ENCODE measurements at places on chromosomes 3 and 15. TPM values are rescaled to one million over a fixed set of nuclear protein-coding genes. Genes with fewer than 3 reads are reported as not detected.

Gene NANOGP8
- total RNA-seq, result not detected

- peak; percentile 31 for DNase-seq
Measured at GRCh38 chr3:143002727-143003126, 1.4 kb downstream of the U2SURP start.

Gene ZNF662
- total RNA-seq, result 1.4 TPM

DNA sequence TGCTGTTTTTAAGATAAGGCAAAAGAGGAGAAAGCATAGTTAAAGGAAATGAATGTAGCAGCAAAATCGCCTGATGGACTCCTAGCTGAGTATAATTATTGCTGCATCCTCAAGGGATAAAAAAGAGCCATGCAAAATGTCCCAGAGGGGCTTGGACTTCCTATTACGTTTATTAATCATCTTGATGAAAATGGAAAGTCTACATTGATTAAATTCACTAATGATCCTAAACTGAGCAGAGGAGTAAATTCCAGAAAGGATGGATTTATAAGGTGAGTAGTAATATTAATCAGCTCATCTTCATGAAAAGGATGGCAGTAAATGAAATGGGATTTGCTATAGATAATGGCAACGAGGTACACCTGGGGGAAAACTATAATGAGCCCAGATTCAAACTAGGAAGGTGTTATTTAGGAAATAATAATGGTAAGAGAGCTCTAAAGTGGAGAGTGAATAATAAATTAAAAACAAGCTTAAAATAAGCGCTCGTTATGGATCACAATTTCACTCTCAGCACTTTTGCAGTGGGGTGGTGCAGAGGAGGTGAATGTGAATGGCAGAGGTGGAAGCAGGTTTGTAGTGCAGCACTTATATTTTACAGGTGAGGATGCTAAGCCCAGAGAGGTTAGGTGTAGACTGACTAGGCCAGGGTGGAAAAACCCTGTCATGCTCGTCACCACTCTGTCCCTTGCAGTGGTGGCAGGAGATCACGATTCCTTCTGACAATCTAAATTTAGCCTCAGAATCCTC, 22.3 kb downstream of the IL5RA start:
- DNase-seq, result no peak

GRCh38 chr15:31279221-31280045, 47.2 kb upstream of the KLF13 start:
- no peak for DNase-seq

GRCh38 chr3:4546346-4547178, 53.4 kb downstream of the ITPR1 start:
- DNase-seq, result no peak

Gene ZCWPW2
- 4.2 TPM for total RNA-seq

- DNase-seq, result no peak
Measured at GRCh38 chr3:71597286-71597685, 13.8 kb upstream of the FOXP1 start.

- DNase-seq, result peak; percentile 65
Measured at GRCh38 chr3:184662187-184662586, 49.7 kb downstream of the MAGEF1 start.

Gene SPTBN5
- 0.11 TPM for total RNA-seq

- no peak for DNase-seq
Measured at GRCh38 chr3:101633186-101633585, 43.7 kb downstream of the ZBTB11 start.

- DNase-seq, result peak; percentile 82
Measured at GRCh38 chr3:42229942-42230688, 35.9 kb downstream of the CCK start.

- peak; percentile 30 for DNase-seq
Measured at GRCh38 chr3:173920386-173920785, 522.8 kb downstream of the NLGN1 start.

Gene CHRNA5
- under 0.01 TPM for total RNA-seq

DNA sequence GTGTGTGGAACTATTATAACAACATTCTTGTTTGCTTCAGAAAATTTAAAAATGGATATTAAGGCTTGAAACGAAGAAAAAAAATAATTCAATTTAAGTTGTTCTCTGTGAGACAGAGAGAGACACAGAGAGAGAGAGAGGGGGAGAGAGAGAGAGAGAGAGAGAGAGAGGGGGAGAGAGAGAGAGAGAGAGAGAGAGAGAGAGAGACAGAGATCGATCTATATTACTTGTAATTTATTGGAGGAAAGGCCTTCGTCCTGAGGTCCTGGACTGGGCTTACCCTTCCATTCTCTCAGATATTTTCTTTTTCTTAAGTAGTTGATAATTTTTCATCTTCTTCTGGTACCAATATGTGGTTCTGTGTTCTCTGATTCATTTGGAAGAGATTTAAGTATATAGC, 25.9 kb downstream of the MFSD1 start:
- no peak for DNase-seq

GRCh38 chr3:129087138-129087702, 26.6 kb downstream of the GP9 start:
- peak; percentile 58 for DNase-seq

- DNase-seq, result no peak
Measured at GRCh38 chr3:191987831-191988350, 526.9 kb downstream of the PYDC2 start.

GRCh38 chr3:183073839-183074238, 25.5 kb downstream of the MCCC1 start:
- peak; percentile 4 for DNase-seq

DNA sequence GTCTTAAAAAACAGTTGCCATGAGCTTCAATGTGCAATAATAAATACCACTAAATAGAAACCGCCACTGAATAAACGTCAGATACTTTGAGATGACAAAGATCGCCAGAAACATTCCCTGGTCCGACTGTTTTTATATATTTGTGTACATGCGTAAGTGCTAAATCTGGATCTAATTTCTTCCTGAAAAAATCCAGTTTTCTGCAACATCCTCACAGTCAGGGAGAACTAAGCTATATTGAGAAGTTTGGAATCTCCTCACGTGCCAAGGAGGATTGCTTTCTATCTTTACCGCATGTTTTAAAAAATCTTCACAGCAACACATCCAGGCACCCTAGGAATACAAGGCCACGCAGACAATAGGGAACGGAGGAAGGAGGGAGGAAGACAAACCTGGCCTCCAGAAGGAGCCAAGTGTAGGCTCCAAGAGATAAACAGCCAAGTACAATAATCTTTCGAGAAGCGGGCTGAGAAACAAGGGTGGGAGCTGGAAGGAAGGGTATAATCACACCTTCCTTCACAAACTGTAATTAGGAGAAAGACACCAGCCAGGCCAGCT, 5.7 kb downstream of the VGLL4 start:
- DNase-seq, result peak; percentile 85

DNA sequence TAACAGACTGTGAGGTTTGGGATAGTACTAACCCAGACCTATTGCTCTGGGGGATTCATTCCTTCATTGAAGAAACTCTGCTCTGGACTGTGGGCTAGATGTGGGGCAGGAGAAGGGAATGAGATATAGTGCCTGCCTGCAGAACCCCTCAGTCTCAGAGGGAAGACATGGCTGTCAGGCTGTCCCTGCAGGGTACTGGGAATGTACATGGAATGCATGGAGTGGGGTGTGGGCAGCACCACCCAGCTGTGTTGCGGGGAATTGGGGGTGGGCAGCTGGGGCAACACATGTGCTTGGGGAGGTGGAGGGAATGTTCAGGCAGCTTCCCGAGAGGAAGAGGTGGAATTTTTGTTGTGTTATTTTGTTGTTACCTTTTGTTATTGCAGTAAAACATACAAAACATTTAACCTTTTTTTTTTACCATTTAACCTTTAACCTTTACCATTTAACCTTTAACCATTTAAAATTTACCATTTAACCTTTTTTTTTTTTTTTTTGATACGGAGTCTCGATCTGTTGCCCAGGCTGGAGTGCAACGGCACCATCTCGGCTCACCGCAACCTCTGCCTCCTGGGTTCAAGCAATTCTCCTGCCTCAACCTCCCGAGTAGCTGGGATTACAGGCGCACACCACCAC, 7.3 kb downstream of the PAQR5 start:
- no peak for DNase-seq

DNA sequence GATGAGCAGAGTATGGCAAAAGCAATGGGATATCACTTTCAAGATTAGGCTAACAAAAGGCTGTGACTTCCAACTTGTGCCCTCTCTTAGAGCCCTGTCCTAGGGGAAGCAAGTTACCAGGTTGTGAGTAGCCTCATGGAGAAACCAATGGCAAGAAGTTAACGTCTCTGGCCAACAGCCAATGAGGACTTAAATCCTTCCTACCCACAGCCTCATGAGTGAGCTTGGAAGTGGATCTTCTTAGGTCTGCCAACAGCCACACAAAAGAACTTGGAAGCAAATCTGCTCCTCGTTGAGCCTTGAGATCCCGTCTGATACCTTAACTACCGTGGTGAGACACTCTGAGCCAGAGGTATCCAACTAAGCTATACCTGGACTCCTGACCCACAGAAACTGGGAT, 5.7 kb downstream of the NME9 start:
- no peak for DNase-seq

GRCh38 chr3:34407281-34407680, 608.9 kb downstream of the PDCD6IP start:
- no peak for DNase-seq

- DNase-seq, result no peak
Measured at GRCh38 chr3:189239616-189240015, 67.8 kb downstream of the TPRG1 start.

- DNase-seq, result no peak
Measured at GRCh38 chr3:195571361-195571760, 12.4 kb downstream of the APOD start.

Gene ATP13A5
- not detected for total RNA-seq

DNA sequence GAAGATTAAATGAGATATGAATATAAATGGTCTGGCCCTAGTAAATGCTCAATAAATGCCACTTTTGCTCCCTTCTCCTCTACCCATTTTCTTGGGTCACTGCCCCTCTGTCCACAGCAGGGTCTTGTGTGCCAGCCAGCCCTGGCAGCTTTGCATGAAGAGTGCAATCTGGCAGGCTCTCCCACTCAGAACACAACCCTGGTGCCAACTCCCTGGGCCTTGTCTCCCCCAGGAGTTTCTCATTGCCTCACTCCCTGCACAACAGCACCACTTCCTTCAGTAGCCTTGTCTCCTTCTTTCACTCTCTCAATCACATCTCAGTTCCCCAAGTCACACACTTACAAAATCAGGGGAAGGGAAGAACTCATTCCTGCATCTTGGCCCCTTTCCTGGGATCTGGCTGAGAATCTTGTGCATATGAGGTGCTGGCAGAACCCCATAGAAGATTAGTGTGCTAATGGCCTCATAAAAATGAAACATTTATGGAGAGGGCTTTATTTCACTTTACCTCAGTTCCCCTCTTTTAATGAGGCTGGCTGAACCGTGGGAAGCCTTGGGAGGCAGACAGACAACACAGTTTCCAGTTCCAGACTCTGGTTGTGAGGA, 445.9 kb upstream of the PROK2 start:
- peak; percentile 26 for DNase-seq

GRCh38 chr15:99431661-99432091, 134.1 kb upstream of the MEF2A start:
- no peak for DNase-seq

Gene SAMD7
- not detected for total RNA-seq

Gene GP5
- total RNA-seq, result 0.11 TPM

GRCh38 chr3:101026881-101027280, 33.7 kb upstream of the ABI3BP start:
- no peak for DNase-seq

Gene CHRM5
- not detected for total RNA-seq

Gene GOLGA6L7
- not detected for total RNA-seq

Gene CPB1
- not detected for total RNA-seq

DNA sequence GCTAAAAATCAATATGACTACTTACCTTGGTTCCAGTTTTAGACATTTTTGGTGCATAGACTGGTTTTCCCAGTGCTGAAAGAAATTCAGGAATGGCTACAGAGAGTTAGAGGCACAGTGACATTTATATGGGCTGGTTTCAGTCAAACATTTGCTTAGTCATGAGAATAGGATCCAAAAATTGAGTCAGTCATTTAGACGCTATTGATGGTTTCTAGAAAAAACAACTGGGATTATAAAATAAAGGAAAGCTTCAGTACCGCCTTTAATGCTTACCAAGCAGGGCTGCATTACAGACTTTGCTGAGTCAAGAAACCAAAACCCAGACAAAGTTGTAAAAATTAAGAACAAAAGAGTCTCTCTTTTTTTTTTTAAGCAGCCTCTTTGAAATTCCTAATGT, at the start of gene CRYGS:
CRYGS (minus strand) TSS at position 100 of the 400 bp plus-strand sequence; CDS start at position 46, 54 bp downstream.
- DNase-seq, result peak; percentile 36

DNA sequence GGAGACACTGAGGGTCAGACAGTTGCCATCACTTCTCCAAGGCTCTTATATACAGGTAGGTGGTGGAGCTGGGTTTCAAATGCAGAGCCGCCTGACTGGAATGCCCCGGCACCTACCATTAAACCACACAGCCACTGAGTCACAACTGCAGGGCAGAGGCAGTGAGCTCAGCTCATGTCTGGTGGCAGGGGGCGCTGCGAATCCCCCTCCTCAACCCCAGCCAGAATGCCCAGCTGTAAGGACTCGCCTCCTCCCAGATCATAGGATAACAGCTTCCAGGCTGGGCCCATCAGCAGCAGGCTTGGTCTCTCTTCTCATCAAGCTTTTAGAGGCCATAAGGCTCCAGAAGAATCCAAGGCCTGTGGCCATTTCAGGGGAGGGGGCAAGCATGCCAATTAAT, 26.4 kb downstream of the ADCY5 start:
- DNase-seq, result no peak

DNA sequence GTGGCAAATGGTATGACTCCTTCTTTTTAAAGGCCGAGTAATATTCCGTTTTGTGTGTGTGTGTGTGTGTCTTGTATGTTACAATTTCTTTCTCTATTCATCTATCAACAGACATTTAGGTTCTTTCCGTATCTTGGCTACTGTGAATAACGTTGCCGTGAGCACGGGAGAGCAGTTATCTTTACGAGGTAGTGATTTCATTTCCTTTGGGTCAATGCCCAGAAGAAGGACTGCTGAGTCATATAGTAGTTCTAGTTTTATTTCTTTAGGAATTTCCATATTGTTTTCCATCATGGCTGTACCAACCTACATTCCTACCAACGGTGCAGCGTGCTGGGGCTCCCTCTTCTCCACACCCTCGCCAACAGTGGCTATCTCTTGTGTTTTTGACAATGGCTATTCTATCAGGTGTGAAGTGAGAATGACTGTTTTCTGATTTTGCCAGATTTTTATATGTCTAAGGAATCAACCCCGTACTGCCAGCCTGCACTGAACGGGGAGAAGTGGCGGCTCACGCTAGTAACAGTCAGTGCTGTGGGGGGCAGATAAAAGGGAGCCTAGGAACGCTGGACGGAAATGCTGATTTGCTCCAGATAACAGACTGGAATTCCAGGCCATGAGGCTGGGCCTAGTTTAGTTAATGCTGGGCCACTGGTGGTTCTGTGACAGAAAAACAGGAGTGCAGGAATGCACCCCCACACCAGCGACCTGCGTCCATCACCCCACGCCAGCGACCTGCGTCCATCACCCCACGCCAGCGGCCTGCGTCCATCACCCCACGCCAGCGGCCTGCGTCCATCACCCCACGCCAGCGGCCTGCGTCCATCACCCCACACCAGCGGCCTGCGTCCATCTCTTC, 168.1 kb downstream of the XXYLT1 start:
- DNase-seq, result peak; percentile 96

Gene SMCO1
- total RNA-seq, result not detected

Gene LMCD1
- 149 TPM for total RNA-seq

Gene NXPE3
- total RNA-seq, result 5.4 TPM

Measured in GM23248 (cell line).